ENCODE measurements at places on chromosomes 4 and X. TPM values are rescaled to one million over a fixed set of nuclear protein-coding genes. Genes with fewer than 3 reads are reported as not detected.

DNA sequence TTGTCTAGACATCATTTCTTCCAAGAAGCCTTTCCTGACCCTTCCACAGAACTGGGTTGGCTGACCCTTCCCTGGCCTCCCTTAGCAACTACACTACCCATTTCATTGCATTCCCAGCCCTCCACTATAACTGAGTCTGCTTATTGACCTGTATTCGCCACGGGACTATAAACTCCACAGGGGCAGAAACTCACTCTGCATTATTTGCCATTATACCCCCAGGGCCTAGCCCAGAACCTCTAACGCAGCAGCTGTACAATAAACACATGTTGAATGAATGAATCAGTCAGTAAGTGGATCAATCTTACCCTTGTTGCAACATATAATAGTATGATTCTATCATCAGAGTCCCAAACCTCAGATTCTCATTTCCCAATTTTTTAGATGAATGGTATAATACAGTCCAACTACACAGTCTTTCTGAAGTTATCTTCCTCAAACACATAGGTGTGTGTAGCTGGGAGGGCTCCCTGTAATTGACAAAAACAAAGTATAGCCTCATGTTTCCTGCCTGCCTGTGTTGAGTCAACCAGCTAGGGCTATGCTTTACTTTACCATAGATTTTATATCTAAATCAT is 209.3 kb downstream of the CHIC2 start:
- DNase-seq, result no peak
- no peaks in the 10 kb centered on the region for H3K36me3 ChIP-seq
- H3K27ac ChIP-seq, result no peak overlapping the region
- H3K4me1 ChIP-seq, result peaks cover 4% of the 10 kb centered on the region
- no peak overlapping the region for H3K4me3 ChIP-seq

GRCh38 chr4:166594326-166594946 is 639.9 kb downstream of the SPOCK3 start:
- no peak overlapping the region for H3K27ac ChIP-seq
- H3K36me3 ChIP-seq, result no peaks in the 10 kb centered on the region
- H3K4me1 ChIP-seq, result no peaks in the 10 kb centered on the region
- H3K4me3 ChIP-seq, result no peak overlapping the region
- no peaks in the 10 kb centered on the region for H3K27me3 ChIP-seq

DNA sequence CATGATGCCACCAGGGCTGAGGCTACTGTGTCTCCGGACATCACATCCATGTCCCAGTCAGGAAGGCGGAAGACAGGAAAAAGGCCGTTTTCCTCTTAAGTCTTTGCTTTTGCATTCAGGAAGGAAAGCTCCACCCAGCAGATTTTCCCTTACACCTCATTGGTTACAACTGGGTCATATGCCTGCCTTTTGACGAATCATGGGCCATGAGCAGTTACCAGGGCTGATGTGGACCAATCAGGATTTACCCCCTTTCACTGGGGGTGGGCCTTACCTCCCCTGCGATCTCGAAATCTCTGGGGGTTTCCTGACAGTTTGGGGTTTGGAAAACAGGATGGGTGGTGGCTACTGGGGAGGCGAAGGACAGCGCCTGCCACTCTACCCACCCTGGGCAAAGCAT is 52.5 kb upstream of the GRPEL1 start:
- H3K4me3 ChIP-seq, result no peak overlapping the region
- H3K36me3 ChIP-seq, result no peaks in the 10 kb centered on the region
- no peak overlapping the region for H3K27ac ChIP-seq

DNA sequence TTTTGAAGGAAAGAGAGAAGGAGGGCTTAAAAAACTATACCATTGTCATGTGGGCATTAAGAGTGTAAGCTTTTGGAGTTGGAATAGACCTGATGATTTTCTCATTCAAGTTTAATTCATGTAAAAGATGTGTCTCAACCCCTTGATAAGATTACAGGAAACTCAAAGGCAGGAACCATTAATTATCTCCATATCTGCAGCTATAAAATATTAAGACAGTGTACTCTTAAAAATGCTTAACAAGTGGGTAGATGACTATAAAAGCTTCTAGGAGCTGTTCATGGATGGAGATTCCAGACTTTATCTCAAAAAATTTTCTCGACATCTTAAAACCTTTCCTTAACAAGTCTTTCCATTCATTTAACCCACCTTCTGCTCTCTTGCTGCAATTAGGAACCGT is 208.3 kb downstream of the PALLD start:
- DNase-seq, result no peak
- H3K36me3 ChIP-seq, result no peaks in the 10 kb centered on the region
- no peak overlapping the region for H3K4me3 ChIP-seq
- no peak overlapping the region for H3K27ac ChIP-seq
- no peaks in the 10 kb centered on the region for H3K27me3 ChIP-seq
- peaks cover 2% of the 10 kb centered on the region for H3K4me1 ChIP-seq

DNA sequence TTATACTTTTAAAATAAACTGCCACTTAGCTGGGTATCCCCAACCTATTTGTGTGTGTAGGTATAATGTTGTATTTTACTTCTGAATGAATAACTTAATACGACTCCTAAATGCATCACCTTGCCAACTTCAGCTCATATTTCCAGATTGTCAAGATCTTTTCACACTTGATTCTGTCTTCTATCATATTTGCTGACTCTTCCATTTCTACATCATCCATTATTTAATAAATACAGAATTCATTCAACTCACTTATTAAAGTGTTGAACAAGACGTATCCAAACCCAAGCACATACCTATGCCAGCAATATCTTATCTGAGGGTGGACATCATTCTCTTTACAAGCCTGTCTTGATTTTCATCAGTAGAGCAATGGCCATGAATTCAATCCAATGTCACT is 91.2 kb upstream of the FAM47C start:
- DNase-seq, result no peak
- no peaks in the 10 kb centered on the region for H3K4me1 ChIP-seq

GRCh38 chr4:165813606-165814005 is 59.4 kb upstream of the TLL1 start:
- no peak for DNase-seq
- no peaks in the 10 kb centered on the region for H3K4me1 ChIP-seq
- H3K36me3 ChIP-seq, result no peaks in the 10 kb centered on the region

GRCh38 chr4:26161030-26161824 is 159.6 kb upstream of the RBPJ start:
- H3K4me3 ChIP-seq, result no peak overlapping the region
- no peaks in the 10 kb centered on the region for H3K4me1 ChIP-seq
- H3K27ac ChIP-seq, result no peak overlapping the region
- no peaks in the 10 kb centered on the region for H3K27me3 ChIP-seq
- H3K36me3 ChIP-seq, result no peaks in the 10 kb centered on the region
- no peak for DNase-seq

DNA sequence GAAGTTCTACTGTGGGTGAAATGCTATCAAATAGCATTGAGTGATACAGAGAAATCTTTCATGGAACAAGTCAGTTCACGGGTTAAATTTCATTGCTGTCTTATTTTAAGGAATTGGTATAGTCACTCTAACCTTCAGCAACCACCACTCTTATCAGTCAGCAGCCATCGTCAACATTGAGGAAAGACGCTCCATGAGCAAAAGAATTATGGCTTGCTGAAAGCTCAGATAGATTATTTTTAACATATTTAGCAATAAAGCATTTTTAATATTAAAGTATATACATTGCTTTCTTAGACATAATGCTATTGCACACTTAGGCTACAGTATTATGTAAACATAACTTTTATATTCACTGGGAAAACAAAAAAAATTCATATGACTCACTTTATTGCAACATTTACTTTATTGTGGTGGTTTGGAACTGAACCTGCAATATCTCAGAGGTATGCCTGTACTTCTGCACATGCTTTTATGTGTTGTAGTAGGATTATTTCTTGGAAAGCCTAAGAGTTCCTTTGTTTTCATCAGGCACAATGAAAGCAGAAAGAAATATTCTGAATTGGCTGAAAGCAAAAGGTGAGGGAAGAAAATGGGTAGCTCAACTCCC is 586.7 kb downstream of the GBA3 start:
- no peaks in the 10 kb centered on the region for H3K27me3 ChIP-seq
- DNase-seq, result no peak
- H3K27ac ChIP-seq, result no peak overlapping the region
- H3K4me3 ChIP-seq, result no peak overlapping the region
- no peaks in the 10 kb centered on the region for H3K36me3 ChIP-seq

DNA sequence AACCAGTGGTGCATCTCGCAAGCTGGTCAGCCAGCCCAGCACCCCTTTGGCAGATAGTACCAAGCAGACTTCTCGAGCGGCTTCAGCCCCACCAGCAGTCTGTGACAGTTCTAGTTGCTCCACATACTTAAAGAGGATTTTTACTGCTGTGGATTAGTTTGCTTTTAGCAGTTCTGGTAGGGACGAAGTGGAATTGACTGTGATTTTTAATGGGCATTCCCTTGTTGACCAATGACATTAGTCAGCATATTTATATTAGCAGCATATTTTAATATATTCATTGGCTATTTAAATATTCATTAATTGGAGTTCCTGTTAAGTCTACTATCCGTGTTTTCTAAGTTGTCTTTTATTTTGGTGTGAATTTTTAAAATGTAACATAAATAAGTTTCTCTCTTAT is 500.9 kb upstream of the FAT1 start:
- H3K27ac ChIP-seq, result no peak overlapping the region
- no peaks in the 10 kb centered on the region for H3K36me3 ChIP-seq
- H3K4me1 ChIP-seq, result no peaks in the 10 kb centered on the region

DNA sequence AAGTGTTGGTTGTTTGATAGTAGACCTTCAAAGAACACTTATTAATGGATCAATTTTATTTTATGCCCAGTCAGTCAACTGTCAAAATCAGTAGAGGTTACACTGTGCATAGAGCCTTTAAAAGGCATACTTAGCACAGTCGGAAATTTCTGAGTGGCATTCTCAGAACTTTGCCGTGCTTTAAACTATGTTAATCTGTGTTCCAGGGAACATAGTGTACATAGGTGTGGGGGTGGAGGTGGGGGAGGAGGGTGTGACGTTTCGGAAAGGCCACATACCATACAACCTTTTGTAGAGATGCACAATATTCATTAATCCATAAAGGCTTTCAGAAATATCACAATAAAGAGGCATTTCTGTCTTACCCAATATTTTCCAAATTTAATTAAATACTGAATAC is 75.8 kb downstream of the RS1 start:
- DNase-seq, result no peak
- no peaks in the 10 kb centered on the region for H3K36me3 ChIP-seq
- no peaks in the 10 kb centered on the region for H3K4me1 ChIP-seq

DNA sequence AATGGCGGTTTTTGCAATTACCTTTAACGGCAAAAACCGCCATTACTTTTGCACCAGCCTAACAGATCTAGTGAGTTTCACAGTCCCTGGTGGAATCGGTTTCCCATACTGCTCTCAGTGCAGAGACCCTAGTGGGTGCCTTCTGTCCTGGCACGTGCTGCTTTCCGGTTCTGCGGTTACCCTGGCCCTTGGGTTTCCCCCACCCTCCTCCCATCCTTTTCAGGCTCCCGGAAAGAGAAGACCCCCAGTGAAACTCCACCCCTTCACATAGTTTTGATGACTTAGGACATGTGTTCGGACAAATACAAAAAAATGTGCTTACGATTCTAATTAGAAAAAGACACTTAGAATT is 36.9 kb downstream of the NLGN3 start:
- H3K27me3 ChIP-seq, result no peaks in the 10 kb centered on the region
- H3K36me3 ChIP-seq, result no peaks in the 10 kb centered on the region

DNA sequence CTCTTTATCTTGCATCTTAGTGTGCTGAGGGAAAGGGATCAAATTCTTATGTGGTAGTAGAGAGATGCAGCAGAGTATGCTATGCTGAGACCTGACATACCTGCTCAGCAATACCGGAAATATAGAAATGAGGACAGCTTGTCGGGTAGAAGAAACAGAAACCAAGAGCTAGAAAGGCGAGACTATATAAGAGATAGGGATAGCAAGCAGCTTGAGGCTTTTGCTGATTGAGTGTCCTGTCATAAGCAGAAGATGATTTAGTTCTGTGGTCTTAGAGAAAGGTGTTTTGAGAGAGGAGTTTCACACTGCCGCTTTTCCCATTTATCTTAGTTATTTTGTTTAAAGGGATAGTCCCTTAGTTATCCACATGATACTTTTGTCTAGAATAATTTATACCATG is 31.7 kb downstream of the USP9X start:
- no peaks in the 10 kb centered on the region for H3K27me3 ChIP-seq
- no peak overlapping the region for H3K4me3 ChIP-seq
- peaks cover 49% of the 10 kb centered on the region for H3K4me1 ChIP-seq
- DNase-seq, result no peak

DNA sequence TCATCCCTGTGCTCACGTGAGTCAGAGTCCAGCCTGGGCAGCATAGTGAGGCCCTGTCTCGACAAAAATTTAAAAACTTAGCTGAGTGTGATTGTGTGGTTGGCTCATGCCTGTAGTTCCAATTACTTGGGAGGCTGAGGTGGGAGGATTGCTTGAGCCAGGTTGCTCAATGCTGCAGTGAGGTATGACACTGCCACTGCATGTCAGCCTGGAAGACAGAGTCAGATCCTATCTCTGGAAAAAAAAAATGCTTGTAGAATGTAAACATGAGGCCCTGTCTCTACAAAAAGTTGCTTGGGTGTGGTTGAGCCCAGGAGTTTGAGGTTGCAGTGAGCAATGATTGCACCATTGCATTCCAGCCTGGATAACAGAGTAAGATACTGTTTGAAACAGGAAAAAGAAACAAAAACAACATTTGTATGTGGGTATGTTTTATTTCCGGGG is 11.3 kb upstream of the YTHDC1 start:
- H3K27me3 ChIP-seq, result no peaks in the 10 kb centered on the region
- H3K4me3 ChIP-seq, result no peak overlapping the region
- H3K27ac ChIP-seq, result no peak overlapping the region

- H3K27me3 ChIP-seq, result no peaks in the 10 kb centered on the region
- no peak overlapping the region for H3K4me3 ChIP-seq
- no peak for DNase-seq
- H3K27ac ChIP-seq, result no peak overlapping the region
Observed at GRCh38 chr4:2352729-2353221, 65.7 kb downstream of the ZFYVE28 start.

TMSB15A gene
- total RNA-seq, result not detected

OTC gene
- not detected for total RNA-seq

DTHD1 gene
- total RNA-seq, result 0.42 TPM

PHOX2B gene
- not detected for total RNA-seq

PAK3 gene
- total RNA-seq, result 24.9 TPM

NFXL1 gene
- 15.1 TPM for total RNA-seq

FOXR2 gene
- not detected for total RNA-seq

CXCL11 gene
- not detected for total RNA-seq

TMPRSS11D gene
- not detected for total RNA-seq

TRIML2 gene
- not detected for total RNA-seq

All from tibial nerve (tissue), 4 donors.